ENCODE measurements at places on chromosomes 3 and 15.

GRCh38 chr3:32438596-32439344 is 47.1 kb downstream of the CMTM7 start:
- H3K27me3 ChIP-seq = no peaks in the 10 kb centered on the region
- H3K4me1 ChIP-seq = peaks cover 79% of the 10 kb centered on the region
- H3K27ac ChIP-seq = peak overlapping the region; percentile 84
- H3K4me3 ChIP-seq = peak overlapping the region; percentile 19
- H3K36me3 ChIP-seq = peaks cover 20% of the 10 kb centered on the region

DNA sequence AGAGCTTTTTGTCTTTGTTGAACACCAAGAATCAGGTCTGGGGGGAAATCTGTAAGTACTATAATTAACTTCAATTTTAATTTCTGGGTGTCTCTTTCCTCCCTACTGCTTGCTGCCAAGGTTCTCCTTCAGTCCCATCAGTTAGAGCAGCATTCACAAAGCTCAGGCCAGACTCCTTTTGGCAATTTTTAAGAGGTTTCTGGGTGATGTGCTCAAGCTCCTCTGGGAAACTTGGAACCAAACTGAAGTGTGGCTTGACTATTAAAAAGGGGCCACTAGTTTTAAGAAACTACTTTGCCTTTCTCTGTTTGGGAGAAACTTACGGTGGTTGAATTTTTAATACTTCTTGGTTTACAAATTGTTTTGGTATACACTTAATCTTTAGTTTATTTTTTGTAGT is 227.7 kb upstream of the SOX2 start:
- no peaks in the 10 kb centered on the region for H3K36me3 ChIP-seq
- no peak for DNase-seq
- no peak overlapping the region for H3K27ac ChIP-seq

DNA sequence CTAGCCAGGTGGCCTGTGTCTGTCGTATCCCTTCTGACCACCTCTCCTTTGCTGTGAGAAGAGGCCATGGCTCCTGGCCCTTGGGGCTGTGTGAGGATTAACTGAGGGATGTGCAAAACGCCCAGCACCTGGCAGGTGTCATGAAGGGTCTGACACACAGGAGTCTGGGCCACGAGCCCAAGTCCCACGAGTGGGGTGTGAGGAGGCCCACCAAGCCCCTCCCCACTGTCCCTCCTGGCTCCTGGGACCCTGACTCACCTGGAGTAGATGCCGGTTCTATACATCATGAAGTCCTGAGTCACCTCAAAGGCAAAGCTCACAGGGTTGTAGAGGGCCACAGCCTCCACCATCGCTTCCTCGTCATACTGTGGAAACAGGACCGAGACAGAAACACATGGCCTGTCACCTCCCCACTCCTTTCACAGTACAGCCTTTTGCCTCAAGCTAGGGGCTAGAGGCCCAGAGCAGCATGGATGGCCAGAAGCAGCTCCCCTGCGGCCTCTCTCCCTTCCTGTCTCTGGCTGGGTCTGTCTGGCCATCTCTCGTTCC is 19.7 kb downstream of the CTSH start:
- H3K4me3 ChIP-seq = no peak overlapping the region
- no peak for DNase-seq
- H3K27me3 ChIP-seq = no peaks in the 10 kb centered on the region
- H3K27ac ChIP-seq = no peak overlapping the region
- no peaks in the 10 kb centered on the region for H3K4me1 ChIP-seq

- H3K27me3 ChIP-seq = no peaks in the 10 kb centered on the region
- H3K4me1 ChIP-seq = no peaks in the 10 kb centered on the region
- no peak for DNase-seq
- no peak overlapping the region for H3K4me3 ChIP-seq
These were observed 83.3 kb downstream of the SNRK start for GRCh38 chr3:43369404-43370292.

DNA sequence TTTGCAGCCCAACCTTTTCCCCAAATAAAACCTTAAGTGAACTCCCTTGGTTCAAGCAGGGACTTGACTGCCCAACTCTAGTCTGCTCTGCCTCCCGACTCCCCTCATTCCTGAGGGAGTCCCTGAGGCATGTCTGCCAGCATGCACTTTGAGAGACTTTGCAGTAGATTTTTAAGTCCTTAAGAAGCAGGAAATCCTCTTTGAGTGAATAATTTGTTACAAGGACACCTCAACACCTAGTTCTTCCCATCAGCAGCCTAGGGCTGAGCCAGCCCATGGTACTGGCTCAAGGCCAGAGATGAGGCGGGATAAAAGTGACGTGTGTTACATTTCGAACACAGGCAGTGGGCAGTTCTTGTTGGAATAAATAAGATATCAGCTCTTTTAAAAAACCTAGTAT is 204.3 kb upstream of the SLC2A2 start:
- H3K4me3 ChIP-seq = no peak overlapping the region
- DNase-seq = no peak
- H3K36me3 ChIP-seq = peaks cover 17% of the 10 kb centered on the region
- H3K27ac ChIP-seq = no peak overlapping the region

- H3K4me1 ChIP-seq = peaks cover 42% of the 10 kb centered on the region
- no peak overlapping the region for H3K4me3 ChIP-seq
- H3K27me3 ChIP-seq = no peaks in the 10 kb centered on the region
- no peak overlapping the region for H3K27ac ChIP-seq
These were observed 20.9 kb downstream of the RAB5A start for GRCh38 chr3:19967812-19968211.

- H3K27me3 ChIP-seq = no peaks in the 10 kb centered on the region
- no peak for DNase-seq
- H3K4me3 ChIP-seq = no peak overlapping the region
- no peak overlapping the region for H3K27ac ChIP-seq
These were observed 4.6 kb upstream of the APBA2 start for GRCh38 chr15:28881170-28881569.

DNA sequence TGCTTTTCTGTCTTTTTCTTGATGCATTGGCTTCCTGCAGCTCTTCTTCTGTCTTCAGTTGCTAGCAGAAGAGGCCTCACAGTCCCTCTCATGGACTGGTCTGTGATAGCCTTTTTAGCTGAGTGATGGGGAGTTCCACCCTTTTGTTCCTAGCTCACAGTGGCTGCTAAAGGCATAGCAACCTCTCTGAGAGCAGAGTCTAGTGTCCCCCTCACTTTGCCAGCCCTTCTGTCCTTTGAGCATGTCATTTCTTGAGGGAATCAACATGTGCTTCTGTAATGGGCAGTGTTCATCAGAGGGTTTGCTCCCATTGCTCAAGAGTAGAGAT is 44.4 kb downstream of the GAP43 start:
- no peak for DNase-seq
- H3K36me3 ChIP-seq = no peaks in the 10 kb centered on the region
- peaks cover 5% of the 10 kb centered on the region for H3K27me3 ChIP-seq

DNA sequence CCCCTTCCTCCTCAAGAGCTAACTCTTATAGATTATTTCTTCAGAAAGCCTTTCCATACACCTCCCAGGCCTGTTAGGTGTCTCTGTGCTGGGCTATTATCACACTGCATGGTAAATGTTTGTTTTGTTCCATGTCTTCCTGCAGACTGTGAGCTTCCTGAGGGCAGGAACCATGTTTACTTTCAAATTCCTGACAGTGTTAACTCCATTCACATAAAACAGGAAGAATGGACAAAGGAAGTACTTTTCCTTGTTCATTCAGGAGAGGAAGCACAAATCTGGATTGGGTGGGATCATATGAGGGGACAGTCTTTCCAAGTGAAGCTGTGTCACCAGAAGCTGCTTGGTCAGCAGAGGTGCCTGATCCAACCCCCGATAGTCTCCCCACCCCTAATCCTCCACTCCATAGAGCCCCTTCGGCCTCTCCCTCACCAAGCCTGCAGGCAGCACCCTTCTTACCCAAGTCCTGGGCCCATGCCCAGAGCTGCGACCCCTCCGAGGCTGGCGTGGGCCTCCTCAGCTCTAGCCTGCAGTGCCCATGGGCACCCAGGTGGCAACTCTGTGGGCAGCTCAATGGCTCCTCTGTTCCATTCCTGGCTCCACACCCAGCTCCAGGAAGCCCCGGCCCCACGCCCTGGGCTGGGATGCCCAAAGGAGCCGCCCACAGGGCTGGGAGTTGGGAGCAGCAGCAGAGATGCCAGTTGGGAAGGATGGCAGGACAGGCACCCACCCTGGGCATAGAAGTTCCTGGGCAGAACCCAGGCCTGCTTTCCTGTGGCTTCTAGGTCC is 6.9 kb downstream of the SHF start:
- no peak overlapping the region for H3K27ac ChIP-seq
- no peaks in the 10 kb centered on the region for H3K36me3 ChIP-seq
- H3K4me1 ChIP-seq = peaks cover 11% of the 10 kb centered on the region
- H3K27me3 ChIP-seq = no peaks in the 10 kb centered on the region
